ENCODE measurements at places on chromosomes 12 and 14.

GRCh38 chr12:32290411-32290810 lies 108.9 kb upstream of the FGD4 start:
- no peak for DNase-seq

DNA sequence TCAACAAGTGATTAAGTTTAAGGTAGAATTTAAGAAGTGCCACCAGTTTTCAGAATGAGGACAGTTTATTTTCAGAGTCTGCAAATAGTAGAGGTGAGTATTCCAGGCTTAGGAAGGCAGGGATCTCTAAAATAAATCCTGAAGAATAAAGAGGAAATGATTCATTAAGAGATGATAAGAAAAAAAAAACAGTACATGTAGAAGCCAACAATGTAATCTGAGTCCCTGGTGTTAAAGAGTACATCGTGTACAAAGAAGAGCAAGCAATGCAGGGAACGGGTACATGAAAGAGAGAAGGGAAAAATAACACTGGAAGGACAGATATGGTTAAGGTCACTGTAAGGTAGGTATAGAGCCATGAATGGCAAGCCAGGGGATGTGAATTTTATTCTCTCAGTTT lies 95.2 kb upstream of the FOXG1 start:
- DNase-seq = no peak

- peak; percentile 80 for DNase-seq
These were observed at the start of gene TPI1 for GRCh38 chr12:6867413-6868210. TPI1 (plus strand) TSS chr12:6867531; CDS start chr12:6867567, 36 bp downstream.

DNA sequence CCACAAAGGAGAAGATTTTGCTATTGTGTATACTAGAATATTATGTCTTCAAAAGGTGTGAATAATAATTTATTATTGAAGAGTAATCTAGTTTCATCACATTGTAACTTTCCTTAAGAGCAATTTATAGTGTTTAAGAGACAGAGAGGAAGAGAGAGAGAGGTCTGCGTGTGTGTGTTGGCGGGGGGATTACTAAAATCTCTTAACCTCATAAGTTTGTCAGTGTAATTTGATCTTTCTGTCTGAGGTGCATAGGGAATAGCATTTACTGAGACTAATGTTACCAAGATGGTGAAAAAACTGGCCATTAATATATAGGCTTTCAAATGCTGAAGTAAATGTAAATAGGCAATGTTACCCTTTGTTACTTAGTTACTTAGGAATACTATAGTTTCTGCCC lies 48.2 kb upstream of the BTG1 start:
- DNase-seq = no peak

- DNase-seq = no peak
These were observed 11.4 kb downstream of the MMP14 start for GRCh38 chr14:22847661-22848341.

DNA sequence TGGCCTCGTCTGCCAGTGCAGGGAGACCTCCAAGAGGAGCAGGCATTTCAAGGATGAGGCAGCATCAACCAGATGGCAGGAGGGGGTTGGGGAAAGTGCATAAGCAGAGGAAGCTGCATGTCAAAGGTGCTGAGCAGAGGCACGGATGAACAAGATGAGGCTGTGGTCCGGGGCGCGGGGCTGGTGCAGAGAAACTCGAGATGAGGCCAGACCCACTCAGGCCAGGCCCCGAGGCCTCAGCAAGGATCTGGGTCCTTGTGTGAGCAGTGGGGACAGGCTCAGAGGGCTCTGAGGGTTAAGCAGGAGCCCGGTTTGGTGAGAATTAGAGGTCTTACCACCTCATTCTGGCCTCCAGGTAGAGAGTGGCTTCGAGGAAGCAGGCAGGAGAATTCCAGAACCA lies 98.8 kb downstream of the DICER1 start:
- DNase-seq = no peak

- no peak for DNase-seq
These were observed 74.9 kb downstream of the PAWR start for GRCh38 chr12:79615596-79616560.
